HCT116 (cell line): ENCODE measurements at places on chromosomes 5 and 9.

- DNase-seq: no peak
These were observed 16.5 kb downstream of the ORM2 start for GRCh38 chr9:114346146-114346545.

DNA sequence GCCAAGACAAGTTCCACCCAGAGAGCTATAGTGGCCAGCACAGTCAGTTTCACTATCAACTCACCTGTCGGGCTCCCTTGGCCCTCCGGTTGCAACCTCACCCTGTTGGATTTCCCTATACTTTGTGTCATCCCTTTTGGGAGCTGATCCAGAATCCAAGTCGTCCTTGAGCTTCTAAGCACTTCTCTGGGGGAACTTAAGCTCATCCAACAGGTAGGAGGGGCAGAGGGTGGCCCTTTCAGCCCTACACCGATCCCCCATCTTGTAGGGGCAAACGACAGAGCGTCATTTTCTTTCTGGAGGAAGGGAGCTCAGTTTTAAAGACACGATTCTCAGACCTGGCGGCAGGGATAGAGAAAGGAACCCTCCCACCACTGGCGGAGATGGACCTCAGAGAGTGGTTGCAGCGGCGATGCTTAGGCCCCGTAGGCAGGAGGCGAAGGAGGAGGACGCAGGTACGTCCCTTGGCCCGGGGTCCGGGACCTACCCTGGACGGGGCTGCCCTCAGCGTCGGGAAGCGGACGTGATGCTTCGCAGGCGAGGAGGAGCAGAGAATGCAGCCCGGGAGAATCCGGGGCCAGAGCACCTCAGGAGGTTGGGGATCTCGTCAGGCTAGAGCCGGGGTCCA is 519 bp downstream of the ZER1 start:
- no peak for DNase-seq

GRCh38 chr9:106864373-106865143 is 1.6 kb downstream of the ZNF462 start:
- no peak for DNase-seq

DNA sequence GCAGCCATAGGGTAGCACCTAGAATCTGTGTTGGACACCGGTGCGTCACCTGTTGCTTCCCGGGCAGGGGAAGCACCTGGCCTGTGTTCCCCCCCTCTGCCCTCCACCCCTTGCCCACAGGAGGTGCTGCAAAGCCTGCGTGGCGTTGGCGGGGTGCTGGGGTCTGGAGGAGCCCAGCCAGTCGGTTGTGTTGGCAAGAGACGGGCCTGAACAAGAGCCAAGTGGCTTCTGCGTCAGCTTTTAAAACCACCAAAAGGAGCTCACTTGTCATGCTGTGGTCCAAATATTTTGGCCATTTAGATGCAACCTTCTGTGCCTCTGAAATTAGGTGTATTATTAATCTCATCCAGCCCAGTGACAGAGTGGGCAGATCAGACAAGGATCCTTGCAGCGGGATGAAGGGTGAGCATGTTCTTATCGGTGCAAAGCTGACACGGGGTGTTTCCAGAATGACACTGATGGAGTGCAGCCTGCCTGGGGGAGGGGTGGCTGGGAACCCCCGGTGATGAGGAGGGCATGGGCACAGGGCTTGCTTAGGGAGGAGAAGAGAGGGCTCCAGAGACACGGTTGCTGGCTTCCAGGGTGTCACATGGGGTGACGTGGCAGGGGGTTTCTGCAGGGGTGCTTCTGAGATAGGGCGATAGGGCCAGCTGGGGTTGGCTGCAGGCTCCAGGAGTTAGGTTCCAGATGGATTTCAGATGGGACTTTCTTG is 9.7 kb upstream of the RXRA start:
- DNase-seq: no peak

DNA sequence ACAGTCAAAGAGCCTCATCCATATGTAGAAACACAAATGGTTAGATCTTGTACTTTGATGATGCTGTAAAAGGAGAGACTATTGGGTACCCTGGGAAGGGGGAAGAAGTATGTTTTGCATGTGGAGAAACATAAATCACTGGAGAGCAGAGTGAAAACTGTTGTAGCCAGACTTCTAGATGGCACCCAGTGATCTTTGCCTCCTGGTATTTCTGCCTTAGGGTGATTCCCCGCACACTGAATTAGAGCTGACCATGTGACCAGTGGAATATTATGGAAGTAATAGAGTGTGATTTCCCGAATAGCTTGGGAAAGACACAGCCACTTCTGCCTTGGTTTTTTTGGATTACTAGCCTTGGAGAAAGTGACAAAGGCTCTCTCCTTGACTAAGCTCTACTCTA is 174.3 kb downstream of the LPAR1 start:
- no peak for DNase-seq

DNA sequence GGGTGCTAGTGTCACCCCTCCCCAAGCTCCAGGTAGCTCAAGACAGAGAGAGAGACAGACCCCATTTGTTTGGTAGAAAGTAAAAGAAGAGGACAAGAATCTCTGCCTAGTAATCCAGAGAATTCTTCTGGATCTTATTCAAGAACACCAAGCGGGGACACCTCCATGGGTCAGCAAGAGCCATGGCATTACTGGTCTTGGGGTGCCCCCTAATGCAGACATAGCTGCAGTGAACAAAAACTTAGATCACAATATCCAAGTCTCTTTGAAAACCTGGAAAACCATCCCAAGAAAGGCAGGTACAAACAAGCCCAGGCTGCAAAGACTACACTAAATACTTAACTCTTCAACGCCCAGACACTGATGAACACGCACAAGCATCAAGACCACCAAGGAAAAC is 29.9 kb upstream of the PDE4D start:
- DNase-seq: no peak

DNA sequence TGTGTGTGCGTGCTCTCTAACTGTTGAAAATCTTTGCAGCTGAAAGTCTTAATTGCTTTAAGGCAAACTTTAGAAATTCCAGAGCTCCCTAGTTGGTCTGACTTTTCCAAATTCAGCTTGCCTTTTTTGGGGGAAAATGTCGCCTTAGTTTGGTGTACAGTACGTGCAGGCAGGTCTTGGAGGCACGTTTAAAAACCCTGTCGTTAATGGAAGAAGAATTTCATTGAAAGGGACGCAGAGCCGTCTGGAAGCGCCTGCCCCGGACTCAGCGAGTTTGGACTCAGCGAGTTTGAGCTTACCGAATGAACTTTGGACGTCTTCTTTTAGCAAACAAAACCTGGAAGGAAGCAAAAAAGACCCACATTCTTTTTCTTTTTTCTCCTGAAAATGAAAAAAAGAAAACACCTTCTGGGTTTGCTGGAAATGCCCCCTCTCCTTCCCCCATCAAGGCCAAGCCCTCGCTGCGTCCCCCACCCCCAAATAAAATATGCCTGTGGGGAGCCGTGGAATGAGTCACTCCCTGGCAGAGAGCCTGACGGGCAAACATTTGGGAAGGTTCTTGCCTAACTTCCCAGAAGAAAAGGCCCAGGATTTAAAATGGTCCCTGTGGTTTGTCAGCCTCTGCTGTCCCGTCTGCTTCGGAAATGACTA is 1.5 kb downstream of the NEK6 start:
- DNase-seq: peak; percentile 54

GRCh38 chr5:81989204-81989603 is 17.4 kb downstream of the ATG10 start:
- DNase-seq: no peak

GRCh38 chr5:168826246-168826725 is 247.1 kb upstream of the PANK3 start:
- DNase-seq: no peak

- no peak for DNase-seq
These were observed 69.0 kb downstream of the SCAMP1 start for GRCh38 chr5:78429332-78429980.

DNA sequence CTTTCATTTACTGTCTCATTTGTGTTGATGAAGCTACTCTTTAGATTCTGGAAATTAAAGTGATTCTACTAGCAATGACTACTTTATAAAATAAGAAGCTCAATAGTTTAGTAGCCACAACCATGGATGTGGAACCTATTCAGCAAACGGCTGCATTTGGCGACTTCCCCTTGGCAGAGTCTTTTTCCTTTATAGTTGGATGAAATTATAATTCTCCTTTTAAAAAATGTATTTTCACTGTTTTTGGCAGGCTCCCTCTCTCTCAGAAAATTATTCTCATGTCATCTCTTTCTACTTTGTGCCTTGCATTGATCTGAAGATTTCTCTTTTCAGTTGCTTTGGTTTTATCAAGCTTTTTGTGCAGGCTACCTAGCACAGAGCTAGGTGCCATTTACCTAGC is 50.6 kb upstream of the KCNN2 start:
- no peak for DNase-seq

GRCh38 chr5:16492398-16493140 is 27.0 kb upstream of the ZNF622 start:
- no peak for DNase-seq

GRCh38 chr5:37668524-37669047 is 171.3 kb downstream of the GDNF start:
- DNase-seq: peak; percentile 86

GRCh38 chr5:96936431-96937320 is 796 bp downstream of the LNPEP start:
- DNase-seq: no peak

GRCh38 chr9:1522219-1522767 is 472.1 kb downstream of the DMRT2 start:
- DNase-seq: no peak

DNA sequence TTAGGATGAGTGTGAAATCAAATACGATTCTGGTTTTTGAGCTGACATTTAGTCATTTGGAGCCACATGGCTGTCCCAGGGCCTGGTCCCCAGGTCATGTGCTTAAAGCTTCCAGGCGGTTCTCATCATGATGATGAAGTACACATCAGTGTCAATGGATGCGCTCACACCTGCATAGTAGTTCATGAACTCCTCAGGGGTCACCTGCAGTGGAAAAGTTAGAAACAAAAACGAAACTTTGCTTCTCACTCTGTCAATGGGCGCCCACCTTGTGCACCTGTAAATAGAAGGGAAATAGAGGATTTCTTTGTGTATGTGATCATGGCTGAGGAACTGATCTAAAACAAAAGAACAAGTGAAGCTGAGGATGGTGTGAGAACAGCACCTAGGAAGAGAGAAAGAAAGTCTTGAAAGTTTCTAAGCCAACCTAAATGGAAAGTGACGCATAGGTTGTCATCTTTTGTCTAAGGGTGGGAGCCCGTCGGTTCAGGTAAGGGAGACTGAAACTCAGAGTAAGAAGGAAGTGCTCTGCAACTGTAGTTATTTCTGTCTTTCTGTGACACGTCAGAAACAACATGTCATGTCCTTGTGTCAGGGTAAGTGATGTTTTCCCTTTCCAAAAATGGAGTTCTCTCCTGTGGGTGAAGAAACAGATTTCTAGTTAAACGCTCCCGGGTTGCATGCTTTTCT is 33.8 kb downstream of the CAPSL start:
- DNase-seq: no peak

- DNase-seq: no peak
These were observed 12.7 kb downstream of the RLN1 start for GRCh38 chr9:5326893-5327548.

DNA sequence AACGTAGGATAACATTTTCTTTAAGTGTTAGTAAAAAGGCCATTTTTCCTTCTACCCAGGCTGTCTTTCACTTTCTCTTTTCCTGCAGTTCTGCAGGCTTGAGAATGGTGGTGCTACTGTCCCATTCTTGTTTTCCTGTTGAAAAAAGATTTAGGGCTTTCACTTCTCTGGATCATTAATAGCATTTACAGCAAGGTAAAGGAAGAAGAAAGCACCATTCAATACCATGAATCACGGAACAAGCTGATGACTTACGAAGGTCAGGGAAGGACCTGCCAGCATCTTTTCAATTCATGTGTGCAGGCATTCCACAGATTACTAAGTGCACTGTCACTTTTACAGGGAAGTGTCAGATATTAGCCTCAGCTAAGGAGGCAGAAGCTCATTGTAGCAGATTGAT is 292.8 kb downstream of the YTHDC2 start:
- no peak for DNase-seq
